Myocyte (in vitro differentiated cells): ENCODE measurements at places on chromosomes 7 and 10. TPM values are rescaled to one million over a fixed set of nuclear protein-coding genes. Genes with fewer than 3 reads are reported as not detected.

Gene NOD1
- 12.0 and 14.1 TPM in 2 replicates for total RNA-seq

Gene NPM3
- total RNA-seq: 60.9 and 62.4 TPM in 2 replicates

Gene ABCB1
- total RNA-seq: not detected in 2 replicates

Gene SLC26A3
- total RNA-seq: not detected in 2 replicates

Gene ASB15
- 0.37 TPM in 1 of 2 replicates, not detected in the other for total RNA-seq

Gene MYPN
- 119 and 131 TPM in 2 replicates for total RNA-seq

Gene FXYD4
- 1.8 and 6.1 TPM in 2 replicates for total RNA-seq

Gene GFRA1
- total RNA-seq: 11.1 and 12.9 TPM in 2 replicates

Gene LRRC17
- total RNA-seq: 533 and 907 TPM in 2 replicates

Gene KCNIP2
- 0.45 and 0.83 TPM in 2 replicates for total RNA-seq

Gene ZSWIM8
- 79.9 and 103 TPM in 2 replicates for total RNA-seq

Gene MYL10
- total RNA-seq: 0.31 TPM in 1 of 2 replicates, not detected in the other

Gene ASB10
- 0.99 TPM in 1 of 2 replicates, not detected in the other for total RNA-seq

Gene LIPK
- total RNA-seq: not detected in 2 replicates

Gene CCZ1
- total RNA-seq: 108 and 115 TPM in 2 replicates

Gene SMARCD3
- total RNA-seq: 251 and 274 TPM in 2 replicates

Gene BHLHA15
- total RNA-seq: not detected in 2 replicates

Gene HOXA7
- 20.5 and 20.9 TPM in 2 replicates for total RNA-seq

Gene VOPP1
- total RNA-seq: 57.5 TPM in 2 replicates

Gene LRGUK
- total RNA-seq: 0.21 and 0.24 TPM in 2 replicates

Gene ZNF438
- 11.3 and 15.0 TPM in 2 replicates for total RNA-seq

Gene PTER
- total RNA-seq: 1.7 and 3.1 TPM in 2 replicates

Gene SHH
- 0.08 TPM in 1 of 2 replicates, not detected in the other for total RNA-seq

Gene PIP
- not detected in 2 replicates for total RNA-seq
